ENCODE measurements at places on chromosomes 5 and 9. TPM values are rescaled to one million over a fixed set of nuclear protein-coding genes. Genes with fewer than 3 reads are reported as not detected.

- peaks cover 7% of the 10 kb centered on the region for H3K4me1 ChIP-seq
- DNase-seq, result no peak
- no peak overlapping the region for H3K4me3 ChIP-seq
- peaks cover 62% of the 10 kb centered on the region for H3K27me3 ChIP-seq
Measured at GRCh38 chr5:145847499-145848497, 12.7 kb upstream of the PRELID2 start.

GRCh38 chr9:14585730-14586473 is 107.3 kb downstream of the ZDHHC21 start:
- no peaks in the 10 kb centered on the region for H3K4me1 ChIP-seq
- peaks cover 9% of the 10 kb centered on the region for H3K36me3 ChIP-seq
- H3K27me3 ChIP-seq, result no peaks in the 10 kb centered on the region
- no peak overlapping the region for H3K27ac ChIP-seq

FOXI1 gene
- 0.66 TPM for total RNA-seq

ITK gene
- 0.36 TPM for total RNA-seq
